GM19239 (cell line): ENCODE measurements at places on chromosomes 6 and 20.

GRCh38 chr6:113825781-113826180, 31.4 kb upstream of the MARCKS start:
- DNase-seq = no peak

- DNase-seq = no peak
Measured at GRCh38 chr6:48564036-48564820, 453.2 kb upstream of the PTCHD4 start.

DNA sequence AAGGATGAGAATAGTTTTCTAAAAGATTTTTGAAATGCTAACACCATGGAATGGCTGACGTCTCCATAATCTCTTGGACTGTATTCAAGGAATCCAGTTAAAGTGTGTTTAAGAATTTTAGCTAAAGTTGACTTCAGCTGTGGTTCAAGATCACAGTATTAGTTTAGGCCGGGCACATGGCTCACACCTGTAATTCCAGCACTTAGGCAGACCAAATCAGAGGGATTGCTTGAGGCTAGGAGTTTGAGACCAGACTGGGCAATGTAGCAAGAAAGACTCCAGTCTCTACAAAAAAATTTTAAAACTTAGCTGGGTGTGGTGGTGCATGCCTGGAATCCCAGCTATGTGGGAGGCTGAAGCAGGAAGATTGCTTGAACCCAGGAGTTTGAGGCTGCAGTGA, 68.2 kb downstream of the RFPL4B start:
- no peak for DNase-seq

DNA sequence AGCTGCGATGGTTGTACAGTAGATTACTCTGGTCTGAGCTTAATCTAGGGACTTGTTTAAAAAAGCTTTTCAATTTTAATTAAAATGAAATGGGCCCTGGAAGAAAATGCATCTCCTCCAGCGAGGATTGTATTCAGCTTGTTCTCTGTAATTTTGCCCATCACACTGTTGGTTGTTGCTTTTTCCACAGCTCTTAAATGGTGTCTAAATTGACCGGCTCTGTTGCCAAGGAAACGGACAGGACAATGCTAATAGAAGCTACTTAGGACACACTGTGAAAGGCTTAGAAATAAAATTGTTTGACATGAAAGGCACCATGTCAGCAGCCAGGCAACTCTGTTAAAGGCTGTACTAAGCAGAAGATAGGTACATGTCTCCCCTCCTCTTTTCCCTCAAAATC, 116.7 kb upstream of the NRSN1 start:
- no peak for DNase-seq

DNA sequence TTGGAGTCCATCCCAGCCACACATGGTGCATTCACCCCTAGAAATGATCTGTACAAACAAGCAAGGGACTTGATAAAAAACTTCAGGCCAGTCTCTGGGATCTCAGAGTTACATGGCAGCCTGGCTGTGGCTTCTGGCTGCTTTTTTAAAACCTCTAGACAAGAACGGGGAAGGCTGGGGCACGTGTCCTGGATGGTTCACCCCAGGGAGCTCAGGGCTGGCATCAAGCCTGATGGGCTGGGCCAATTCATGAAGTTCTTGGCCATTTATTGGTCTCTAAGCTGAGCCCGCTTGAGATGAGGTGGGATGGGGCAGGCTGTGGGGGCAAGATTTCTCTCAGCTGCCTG, 10.4 kb upstream of the ZFAND3 start:
- no peak for DNase-seq

DNA sequence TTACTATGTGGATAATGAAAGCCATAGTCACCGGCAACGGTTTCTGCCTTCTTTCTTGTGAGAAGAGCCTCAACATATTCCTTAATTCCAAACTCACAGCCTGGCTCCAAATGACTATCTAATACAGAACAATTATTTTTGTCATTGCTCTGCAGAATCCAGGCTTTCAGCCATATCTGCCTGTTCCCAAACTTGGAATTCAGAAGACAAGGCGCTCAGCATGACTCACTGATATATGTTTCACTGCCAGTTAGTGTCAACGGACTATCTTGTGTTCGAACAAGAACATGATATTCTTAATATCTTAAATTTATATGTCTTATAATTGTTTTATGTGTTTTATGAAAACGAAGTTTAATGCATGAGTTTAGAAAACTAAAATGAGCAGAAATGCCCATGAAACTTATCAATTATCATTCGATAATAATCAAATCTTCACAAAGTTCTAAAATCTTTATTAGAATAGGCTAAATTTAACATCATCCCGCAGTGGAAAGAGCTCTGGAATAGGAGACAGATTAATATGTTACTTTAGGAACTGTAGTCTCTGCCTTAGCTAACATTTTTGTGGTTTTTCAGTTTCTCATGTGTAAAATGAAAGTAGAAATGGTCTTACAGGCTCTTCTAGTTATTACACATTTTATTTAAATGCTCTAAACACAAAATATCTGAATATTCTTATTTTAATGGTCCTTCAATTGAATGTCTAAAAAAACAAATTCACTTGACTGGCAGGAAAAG, 669.3 kb upstream of the GJE1 start:
- DNase-seq = no peak

DNA sequence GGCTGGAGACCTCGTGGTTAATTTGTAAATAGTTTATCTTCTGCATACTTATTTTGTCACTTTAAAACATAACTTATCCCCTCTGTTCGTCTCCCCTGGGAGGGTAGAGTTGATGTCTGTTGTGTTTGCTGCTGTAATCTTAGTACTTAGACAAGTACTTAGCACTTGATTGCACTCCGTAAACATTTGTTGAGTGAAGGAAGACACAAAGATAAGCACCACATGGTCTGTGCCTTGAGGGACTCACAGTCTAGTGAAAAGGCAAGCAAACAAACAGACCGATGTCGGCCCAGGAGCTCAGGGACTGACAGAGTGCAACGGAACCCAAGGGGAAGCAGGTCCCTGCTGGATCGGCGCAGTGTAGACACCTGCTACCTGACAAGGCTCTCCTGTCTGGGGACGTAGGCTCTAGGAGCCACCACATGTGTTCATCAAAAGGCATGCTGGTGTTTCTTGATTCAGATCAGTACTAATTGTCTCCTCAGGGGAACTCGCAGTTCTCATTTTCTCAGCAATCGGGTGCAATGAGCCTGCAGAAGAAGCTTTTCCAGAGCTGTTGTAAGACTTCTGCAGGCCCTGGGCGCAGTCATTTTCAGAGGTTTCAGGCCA, 31.4 kb downstream of the EDN3 start:
- no peak for DNase-seq
